Stimulated activated CD4-positive, alpha-beta T cell treated with anti-CD3 and anti-CD28 coated beads, TNF-alpha, amount 100 ng/mL, for 1 hour (primary cell): ENCODE measurements at places on chromosomes 5 and 9.
A peak's percentile ranks its signal among the peaks of the same experiment; 100 is the strongest.

DNA sequence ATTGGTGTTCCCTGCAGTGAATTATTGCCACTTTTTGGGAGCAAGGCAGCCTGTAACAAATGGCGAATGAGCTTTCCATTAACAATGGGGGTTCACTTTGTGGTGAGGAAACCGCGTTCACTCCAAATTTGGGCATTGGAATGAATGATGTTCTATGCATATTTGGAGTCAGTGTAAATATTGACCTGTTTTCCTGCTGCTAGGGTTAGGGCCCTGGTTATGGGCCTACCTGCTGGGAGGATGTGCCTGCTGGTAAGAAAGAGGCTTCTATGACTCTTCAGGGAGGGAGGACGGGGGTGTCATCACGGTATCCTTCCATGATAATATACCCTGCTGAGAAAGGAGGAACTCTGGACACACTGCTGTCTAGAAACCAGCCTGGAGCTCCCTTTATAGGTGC is 29.0 kb downstream of the C9orf50 start:
- no peak for DNase-seq

DNA sequence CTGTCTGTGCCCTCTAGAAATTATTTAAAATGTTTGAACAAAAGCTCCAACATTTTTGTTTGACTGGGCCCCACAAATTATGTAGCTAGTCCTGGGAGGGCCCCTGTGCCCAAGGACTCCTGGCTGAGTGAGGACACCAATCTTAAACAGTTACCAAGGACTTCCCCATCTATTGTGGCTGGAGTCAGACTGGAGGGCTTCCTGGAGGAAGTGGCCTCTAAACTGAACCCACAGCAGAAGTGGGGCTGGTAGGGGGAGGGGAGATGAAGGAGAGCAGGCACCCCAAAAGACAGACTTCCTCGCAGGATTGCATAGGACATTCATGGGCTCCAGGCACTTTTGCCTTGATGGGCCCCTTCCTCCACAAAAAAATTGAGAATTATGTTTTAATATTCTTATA is 8.1 kb downstream of the ADAMTS13 start:
- no peak for DNase-seq

DNA sequence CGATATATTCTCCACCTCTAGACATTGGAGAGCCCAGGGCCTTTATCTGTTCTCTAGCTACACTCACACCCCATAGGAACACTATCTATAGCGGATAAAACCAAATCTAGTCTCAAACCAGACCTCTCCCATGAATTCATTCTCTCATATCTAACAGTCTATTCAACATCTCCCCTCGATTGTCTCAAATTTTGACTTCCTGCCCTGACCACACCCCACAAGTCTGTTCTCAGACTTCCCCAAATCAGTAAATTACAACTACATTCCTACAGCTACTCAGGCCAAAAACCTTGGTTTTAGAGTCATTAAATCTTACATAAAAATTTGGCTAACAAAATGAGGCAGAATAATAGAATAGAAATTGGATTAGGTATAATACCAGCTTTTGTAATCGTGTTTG is 12.5 kb upstream of the SLC1A3 start:
- no peak for DNase-seq

- DNase-seq, result no peak
Measured at GRCh38 chr5:120682851-120683250, 218.8 kb downstream of the PRR16 start.

GRCh38 chr5:4015709-4016108 is 420.1 kb downstream of the IRX1 start:
- DNase-seq, result no peak

GRCh38 chr9:3467593-3468219 is 58.1 kb downstream of the RFX3 start:
- peak; percentile 13 for DNase-seq

- DNase-seq, result no peak
Measured at GRCh38 chr5:159478950-159479349, 148.7 kb upstream of the IL12B start.

DNA sequence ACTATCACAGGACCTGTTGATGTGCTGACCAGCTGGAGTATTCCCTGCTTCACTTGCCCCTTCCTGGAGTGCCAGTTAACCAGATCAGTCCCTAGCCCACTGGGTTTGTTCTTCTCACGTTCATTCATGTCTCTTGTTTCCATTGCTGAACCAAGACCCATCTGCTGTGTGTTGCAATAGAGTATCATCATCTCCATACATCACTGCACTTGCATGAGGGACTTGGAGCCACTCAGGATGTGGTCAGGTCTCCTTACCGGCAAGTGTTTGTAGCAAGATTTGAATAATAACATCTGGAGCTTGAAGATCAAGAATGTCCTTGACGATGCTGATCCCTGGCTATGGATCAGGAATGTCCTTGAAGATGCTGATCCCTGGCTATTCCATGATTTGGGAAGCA is 358.6 kb downstream of the IRX1 start:
- no peak for DNase-seq

DNA sequence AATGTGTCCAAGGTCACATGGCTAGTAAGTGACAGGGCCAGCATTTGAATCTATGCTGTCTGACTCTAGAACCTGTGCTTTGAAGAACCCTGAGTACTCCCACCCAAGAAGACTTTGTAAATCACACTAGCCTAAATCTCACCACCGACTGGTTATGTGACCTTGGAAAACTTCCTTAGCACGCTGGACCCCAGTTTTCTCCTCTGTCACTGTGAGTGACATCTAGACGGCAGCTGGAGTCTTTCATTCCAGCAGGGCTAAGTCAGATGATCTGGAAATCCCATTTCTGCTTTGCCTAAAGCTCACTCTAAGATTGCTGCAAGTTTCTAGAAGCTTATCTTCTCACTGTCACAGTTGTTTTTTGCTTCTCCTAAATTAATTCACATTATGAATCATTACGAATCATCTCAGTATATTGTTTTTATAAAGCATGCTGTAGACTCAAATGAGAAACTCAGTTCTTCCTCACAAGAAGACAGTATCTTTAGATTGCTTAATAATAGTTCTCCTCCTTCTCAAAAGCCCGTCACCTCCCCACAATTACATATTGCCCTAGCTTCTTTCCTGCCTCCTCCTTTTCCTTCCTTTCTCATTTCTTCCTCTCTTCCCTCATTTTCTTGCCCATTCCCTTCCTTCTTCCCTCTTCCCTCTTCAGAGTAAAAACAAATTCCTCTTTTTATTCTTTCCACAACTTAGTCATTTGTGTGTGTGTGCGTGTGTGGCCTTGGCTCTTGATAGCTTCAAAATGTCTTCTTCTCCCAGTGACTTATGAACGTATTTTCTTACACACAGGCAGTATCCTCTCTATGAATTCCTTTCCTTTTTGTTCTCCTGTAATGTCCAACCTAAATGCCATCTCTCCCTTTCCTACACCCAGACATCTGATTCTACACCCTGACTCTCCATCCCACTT is 16.8 kb downstream of the ALDOB start:
- no peak for DNase-seq

DNA sequence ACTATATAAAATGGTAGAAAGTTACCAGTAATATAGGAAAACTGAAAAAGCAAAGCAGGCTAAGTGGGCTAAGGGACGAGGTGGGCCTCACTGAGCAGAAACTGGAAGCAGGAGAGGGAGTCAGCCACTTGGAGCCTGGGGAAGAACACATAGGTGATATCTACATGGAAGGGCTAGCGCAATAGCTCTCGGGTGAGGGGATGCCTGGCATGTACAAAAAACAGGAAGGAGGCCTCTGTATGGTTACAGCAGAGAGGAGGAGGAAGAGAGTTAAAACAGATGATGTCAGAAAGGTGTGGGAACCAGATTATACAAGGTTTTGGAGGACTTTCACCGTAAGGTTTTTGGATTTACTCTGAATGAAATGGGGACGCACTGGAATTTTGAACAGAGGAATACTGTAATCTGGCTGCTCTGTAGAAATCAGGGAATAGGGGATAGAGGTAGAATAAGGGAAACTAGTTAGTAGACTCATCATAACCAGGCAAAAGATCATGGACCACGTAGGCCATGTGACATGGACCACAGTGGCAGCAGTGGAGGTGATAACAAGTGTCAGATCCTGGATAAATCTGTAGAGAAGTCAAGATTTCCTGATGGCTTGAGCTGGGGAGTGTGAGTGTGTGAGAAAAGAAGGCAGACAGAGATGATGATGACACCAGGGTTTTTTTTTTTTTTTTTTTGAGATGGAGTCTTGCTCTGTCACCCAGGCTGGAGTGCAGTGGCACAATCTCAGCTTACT is 52.5 kb downstream of the FNBP1 start:
- no peak for DNase-seq

DNA sequence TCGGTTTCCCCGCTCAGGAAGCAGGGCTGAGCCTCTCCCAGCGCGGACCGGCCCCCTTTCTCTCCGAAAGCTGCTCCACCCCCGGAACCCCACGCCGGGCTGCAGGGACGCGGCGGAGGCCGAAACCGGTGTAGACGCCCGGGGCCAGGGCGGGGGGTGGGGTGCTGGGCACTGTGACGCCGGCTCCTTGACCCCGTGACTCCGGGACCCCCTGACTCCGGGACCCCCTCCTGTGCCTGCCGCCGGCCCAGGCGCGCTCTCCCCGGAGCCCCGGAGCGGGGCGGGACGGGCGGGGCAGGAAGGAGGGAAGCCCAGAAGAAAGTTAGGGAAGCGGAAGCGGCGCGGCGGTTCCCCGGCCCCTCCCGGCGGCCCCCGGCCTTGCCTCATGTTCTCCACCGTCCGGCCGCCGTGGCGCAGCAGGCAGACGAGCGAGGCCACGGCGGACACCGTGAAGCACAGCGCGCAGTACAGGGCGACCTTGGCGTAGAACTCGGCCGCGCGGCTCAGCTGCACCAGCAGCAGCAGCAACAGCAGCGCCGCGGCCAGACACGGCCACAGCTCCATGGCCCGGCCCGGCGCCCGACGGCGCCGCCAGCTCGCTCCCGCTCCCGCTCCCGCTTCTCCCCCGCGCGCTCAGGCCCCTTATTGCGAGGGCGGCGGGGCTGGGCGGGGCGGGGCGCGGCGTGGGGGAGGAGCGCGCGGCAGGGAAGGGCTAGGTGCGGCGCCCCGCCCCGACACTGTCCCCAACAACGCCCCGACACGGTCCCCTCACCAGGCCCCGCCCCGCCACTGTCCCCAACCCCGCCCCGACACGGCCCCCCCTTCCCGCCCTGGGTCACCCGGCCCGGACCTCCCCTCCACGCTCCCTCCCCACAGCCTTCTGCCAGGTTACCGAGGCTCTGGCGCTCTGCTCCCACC is at the start of gene AGPAT2:
Gene AGPAT2, minus strand, starts transcription at position 664 of the 918 bp plus-strand sequence. Its CDS starts 100 bp downstream, at position 564.
- no peak for DNase-seq

GRCh38 chr5:129461711-129462332 is 1.7 kb downstream of the ADAMTS19 start:
- no peak for DNase-seq

- DNase-seq, result no peak
Measured at GRCh38 chr9:33403941-33404787, 1.8 kb upstream of the AQP7 start.

- no peak for DNase-seq
Measured at GRCh38 chr9:5563886-5564285, 53.6 kb downstream of the PDCD1LG2 start.

DNA sequence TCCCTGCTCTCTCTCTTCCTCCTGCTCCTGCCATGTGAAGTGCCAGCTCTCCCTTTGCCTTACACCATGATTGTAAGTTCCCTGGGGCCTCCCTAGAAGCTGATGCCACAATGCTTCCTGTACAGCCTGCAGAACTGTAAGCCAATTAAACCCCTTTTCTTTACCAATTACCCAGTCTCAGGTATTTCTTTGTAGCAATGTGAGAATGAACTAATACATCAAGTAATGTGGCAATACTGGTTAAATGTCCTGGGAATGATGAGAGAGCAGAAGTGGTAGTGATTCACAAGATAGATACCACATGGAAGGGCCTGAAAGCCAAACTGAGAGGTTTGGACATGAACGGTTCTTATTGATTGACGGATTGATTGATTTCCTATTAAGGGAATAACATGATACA is 62.6 kb upstream of the IL12B start:
- DNase-seq, result no peak

DNA sequence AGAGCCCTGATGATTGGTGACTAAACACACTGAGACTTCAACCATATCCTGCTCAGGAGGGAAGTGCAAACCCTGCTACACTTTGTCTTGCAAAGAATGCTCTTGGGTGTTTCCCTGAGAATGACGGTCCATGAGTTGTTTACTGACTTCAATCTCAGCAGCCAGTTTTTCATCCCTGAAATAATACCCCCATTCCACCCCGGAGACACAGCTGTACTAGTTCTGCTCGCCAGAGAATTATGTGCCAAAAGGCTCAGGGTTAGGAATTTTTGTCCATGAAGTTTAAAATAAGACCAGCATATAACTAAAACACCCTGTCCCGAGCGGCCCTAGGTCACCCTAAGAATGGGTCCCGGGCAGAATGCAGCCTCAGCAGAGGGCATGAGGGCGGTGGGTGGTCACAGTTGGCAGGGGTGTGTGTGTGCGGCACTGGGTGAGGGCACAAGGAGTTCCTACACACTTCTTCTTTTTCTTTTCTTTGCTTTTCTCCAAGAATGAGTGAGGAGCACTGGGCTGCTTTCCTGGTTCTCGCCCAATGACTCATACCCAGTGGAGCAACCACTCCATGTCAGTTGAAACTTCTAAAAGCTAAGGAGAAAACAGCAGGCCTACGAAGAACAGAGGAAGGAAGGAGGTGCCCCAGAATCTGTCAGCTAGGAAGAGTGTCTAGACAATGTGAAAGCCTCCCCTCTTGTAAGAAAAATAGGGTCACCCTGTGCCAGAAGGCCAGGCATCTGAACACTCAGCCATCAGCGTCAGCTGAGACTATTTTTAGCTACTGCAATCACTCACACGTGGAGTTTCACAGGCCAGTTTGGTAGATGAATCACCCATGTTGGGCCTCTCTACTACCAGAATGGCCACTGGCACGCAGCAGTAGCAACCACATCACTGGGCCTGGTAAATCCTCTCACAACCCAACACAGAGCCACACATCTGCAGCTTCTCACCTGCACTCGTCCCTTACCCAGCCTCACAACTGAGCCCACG is 105.9 kb downstream of the DPYSL3 start:
- DNase-seq, result no peak

- no peak for DNase-seq
Measured at GRCh38 chr5:136425921-136426320, 60.6 kb upstream of the TRPC7 start.

DNA sequence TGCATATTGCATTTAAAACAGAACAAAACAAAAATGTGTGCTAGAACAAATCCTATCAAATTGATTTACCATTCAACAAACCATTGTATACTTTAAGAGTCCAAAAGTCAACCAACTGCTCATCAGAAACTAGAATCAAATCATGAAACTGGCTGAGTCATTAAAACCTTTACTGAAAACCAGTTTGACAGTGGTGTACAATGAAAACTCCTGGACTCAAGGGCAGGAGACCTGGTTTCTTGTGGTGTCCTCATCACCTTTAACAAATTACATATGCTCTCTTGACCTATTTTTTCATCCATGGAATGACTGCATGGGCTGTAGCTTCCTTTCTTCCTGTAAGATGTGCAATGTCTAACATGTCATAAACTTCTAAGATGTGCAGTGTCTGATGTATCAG is 315.3 kb upstream of the SLC30A5 start:
- no peak for DNase-seq
